ENCODE measurements at places on chromosomes 6 and 20.

- DNase-seq: no peak
These were observed 181.9 kb downstream of the SCP2D1 start for GRCh38 chr20:18995455-18995854.

GRCh38 chr6:56814308-56814707 is 140.6 kb upstream of the BEND6 start:
- DNase-seq: no peak

GRCh38 chr6:43478008-43478372 is 620 bp downstream of the TJAP1 start:
- DNase-seq: no peak

GRCh38 chr6:150099546-150099945 is 30.6 kb upstream of the ULBP3 start:
- no peak for DNase-seq

DNA sequence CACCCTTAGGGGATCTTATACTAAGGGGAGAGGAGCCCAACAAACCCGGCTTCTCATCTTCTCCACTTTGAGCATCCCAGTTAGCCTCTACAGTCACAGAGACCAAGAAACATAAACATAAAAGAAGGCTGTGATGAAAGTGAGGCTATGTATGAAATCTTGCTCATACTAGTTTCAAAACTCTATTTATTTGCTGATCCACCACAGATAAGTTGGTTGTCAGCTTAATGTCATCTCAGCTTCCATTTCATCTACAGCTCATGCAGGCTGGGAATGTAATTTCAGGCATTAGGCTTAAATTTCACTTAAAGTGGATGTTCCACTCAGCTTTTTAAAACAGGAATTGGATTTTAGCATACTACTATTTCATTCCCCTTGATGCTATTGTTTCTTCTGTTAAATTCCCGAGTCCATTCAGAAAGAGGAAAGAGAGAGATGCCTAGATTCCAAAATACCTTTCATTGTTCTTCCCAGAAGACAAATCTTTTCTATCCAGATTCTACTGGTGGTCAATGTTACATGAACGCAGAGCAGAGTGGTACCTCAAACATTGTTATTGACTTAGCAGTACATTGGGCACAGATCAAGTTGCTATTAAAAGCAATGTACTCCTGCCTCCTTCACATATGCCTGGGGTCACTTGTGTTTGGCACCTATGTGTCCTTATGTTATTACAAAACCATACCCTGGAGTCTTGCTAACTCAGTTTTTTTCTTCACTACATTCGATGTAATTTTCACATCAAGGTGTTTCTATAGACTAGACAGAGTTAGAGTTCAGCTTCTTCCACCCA is 149.0 kb downstream of the HACE1 start:
- no peak for DNase-seq

DNA sequence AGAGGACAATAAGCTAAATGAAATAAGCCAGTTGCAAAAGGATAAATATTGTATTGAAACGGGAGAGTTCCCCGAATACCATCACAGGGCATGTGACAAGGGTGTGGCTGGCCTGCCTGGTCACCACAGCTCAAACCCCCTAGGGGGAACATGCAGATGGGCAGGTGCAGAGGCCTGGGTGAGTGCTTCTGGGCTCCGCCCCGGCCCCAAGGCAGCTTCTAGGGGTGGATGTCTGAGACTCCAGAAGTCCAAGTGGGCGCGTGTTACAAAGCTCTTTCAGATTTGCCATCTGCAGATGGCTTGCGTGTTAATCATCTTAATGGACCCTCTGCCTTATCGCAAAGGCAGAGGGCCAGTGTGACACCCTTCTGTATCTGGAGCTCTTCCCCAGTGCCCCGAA is 559.2 kb upstream of the IMPG1 start:
- no peak for DNase-seq

GRCh38 chr20:1588533-1589460 is 31.0 kb downstream of the SIRPB1 start:
- DNase-seq: no peak

DNA sequence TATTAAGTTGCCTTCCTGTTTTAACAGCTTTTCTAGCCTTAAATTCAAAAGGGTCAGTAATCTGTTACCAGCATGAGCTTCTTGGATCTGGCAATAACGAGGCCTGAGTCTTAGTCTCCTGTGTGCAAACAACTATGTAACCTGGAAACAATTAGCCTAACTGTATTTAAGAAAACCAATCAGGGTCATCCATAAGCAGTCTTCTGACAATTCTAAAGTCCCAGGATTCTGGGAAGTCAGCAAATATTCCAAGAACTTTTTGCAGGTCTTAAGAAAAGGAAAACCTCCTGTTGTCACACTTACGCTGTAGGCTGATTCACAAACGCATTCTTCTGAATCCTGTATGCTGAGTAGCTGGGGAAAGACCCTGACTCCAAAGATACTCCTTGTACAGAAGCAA is 90.4 kb downstream of the COL12A1 start:
- DNase-seq: no peak

DNA sequence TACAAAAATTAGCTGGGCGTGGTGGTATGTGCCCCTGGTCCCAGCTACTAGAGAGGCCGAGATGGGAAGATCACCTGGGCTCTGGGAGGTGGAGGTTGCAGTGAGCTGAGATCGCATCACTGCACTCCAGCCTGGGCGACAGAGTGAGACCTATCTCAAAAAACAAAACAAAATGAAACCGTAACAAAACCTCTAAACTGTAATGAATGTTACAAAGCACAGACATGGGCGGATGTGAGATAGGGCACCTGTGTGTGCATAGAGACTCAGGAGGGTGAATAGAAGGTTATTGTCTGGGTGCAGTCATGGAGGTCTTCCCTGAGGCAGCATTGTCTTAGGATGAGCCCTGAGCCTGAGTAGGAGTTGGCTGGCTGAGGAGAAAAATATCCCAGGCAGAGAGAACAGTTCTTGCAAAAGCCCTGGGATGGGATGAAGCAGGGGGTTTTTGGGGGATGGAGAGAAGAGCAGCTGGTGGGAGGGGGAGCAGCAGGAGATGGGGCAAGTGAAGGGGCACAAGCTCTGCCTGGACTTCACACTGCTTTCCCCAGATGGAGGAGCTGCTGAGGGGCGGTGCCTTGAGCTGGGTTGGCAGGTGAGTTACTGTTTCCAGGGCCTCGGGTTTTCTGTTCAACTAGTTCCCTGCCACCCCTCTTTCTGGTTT is 5.2 kb downstream of the BCAS4 start:
- no peak for DNase-seq

GRCh38 chr20:57236813-57237584 is 29.4 kb downstream of the BMP7 start:
- DNase-seq: no peak

GRCh38 chr6:54541541-54541940 is 233.3 kb downstream of the TINAG start:
- DNase-seq: no peak

DNA sequence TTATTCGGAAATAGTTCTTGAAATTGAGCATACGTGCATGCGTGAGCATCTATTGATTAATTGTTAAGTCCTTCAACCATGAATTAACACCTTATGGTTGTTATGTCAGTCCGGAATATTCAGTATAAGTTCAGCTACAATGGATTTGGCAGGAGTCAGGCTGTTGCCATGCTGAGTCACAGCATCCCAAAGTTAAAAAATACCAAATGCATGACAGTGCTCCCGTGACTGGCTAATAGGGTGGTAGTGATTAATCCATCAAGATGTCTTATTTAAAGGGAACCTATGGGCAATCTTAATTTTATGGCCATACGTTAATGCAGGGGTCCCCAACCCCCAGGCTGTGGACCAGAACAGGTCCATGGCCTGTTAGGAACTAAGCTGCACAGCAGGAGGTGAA is 10.5 kb downstream of the RAE1 start:
- no peak for DNase-seq

GRCh38 chr20:1187605-1188171 is 2.9 kb upstream of the TMEM74B start:
- DNase-seq: no peak

DNA sequence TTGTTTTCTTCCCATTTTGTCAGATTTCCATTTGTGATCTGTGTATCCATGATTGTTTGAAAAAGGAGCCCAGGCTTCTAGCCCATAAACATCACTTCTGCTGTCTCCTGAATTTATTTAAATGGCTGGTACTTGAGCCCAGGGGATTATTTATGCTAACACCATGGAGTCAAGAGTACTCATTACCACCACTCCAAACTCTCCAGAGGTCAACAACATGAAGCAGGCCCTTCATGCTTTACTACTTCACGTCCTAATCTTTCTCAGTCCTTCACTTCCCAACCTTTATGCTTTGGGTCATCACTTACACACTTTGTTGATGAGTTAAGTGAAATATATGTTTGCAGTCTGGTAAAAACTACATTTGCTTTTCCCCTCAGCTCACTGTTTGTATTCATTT is 247.8 kb downstream of the BMP2 start:
- no peak for DNase-seq

DNA sequence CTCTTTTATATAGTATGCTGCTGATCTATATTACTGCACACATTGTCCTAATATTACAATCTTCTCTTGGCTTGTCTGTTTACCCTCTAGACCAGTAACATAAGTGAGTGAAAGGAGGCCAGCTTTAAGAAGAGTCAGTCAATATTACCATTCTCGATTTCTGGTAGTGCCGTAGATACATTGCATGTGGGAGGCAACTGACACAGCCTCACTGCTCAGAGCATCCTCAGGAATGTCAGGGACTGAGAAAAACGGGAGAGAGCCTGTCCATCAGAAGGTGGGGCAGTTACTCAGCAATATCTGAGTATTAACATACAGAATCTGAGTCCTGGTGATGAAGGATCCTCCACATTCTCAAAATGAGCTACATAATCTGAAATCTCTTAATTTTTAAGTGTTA is 259.9 kb downstream of the GJA1 start:
- no peak for DNase-seq

- DNase-seq: no peak
These were observed 467.2 kb upstream of the CHD6 start for GRCh38 chr20:42085366-42085765.

DNA sequence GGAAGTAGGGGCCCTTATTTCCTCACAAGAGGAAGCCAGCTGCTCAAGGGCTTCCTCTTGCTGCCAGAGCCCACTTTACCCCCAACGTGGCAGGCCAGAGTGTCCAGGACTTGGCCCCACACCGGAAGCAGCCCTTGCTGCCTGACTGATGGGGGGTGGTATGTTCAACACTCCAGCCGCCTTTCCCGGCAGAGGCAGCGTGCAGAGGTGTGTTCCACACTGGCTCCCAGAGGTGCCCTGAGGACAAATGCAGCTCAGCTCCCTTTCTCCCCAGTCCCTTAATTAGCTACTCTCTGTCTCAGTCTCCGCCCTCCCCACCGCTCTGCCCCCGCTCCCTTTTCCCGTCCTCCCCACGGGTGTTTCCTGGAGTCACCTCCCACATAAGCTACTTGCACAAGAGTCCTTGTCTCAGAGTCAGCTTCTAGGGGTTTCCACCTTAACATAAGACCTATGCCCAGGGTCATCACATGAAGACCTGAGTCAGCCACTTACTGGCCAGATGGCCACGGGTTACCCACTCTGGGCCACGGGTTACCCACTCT is 61.7 kb upstream of the SHLD1 start:
- no peak for DNase-seq

GRCh38 chr6:46795816-46796215 is 2.6 kb downstream of the MEP1A start:
- DNase-seq: no peak

- DNase-seq: no peak
These were observed 96.9 kb upstream of the FOXO3 start for GRCh38 chr6:108463784-108464183.

DNA sequence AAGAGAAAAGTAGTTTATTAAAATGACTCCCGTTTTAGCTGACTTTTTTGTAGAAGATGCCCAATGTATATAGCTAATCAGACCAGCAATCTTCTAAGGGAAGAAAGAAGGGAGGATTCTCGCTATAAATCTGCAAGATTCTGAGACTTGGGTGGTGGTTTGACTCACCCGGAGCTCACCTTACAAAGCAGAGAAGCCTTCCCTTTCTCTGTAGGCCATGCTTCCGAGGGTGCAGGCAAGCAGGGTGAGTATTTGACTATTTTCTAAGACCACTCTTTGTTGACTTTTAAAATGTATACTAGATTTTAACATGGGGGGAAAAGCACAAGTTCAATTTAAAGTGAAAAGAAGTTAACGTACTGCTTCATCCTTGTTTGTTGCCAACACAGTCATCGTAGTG is 2.7 kb downstream of the OLIG3 start:
- DNase-seq: no peak

Measured in CD4-positive, alpha-beta T cell treated with Interleukin-4 for 4 hours (primary cell).